CD4-positive, alpha-beta memory T cell (primary cell): ENCODE measurements at places on chromosomes 3 and 15. TPM values are rescaled to one million over a fixed set of nuclear protein-coding genes. Genes with fewer than 3 reads are reported as not detected.

DNA sequence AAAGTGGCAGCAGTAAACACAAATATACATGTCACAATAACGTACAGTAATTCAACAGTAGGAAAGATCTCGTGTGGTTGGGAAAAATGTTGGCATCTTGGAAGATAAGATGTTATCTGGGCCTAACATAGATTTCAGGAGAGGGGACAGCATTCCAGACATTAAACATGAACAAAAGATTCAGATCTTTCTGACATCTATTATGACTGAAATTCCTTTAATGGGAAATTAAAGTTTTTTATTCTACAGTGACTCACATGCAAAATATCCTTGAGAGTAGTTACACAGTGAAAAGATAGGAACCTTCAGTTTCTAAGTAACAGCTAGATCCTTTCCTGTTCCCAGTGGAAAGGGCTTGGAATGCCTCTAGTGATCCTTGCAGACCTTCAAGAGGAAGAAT is 9.2 kb downstream of the NDUFB5 start:
- DNase-seq = no peak

DNA sequence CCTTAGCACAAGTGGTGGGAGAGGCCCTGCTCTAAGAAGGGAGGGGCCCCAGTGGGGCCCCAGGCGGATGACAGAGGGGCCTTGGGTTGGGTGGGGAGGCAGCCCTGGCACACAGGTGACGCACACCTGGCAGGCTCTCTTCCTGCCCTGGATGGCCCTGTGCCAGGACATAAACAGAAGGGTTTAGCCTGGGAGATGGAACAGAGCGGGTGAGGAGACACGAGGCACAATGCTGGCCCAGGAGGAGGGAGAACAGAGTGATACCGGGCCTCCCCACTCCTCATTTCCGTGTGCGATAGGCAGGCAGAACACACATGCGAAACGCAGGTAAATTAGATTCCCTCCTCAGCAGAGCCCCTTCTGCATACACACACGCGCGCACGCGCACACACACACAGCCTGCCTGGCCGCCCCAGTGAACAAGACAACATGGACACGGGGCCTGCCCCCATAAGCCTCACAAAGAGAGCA is 39.8 kb downstream of the IDH2 start:
- no peak for DNase-seq

Gene PPM1M
- 70.2 TPM for total RNA-seq

GRCh38 chr3:161946443-161946960 is 449.9 kb downstream of the OTOL1 start:
- no peak for DNase-seq

Gene SNURF
- total RNA-seq = 43.0 TPM

- no peak for DNase-seq
Measured at GRCh38 chr3:49172551-49173041, 1.2 kb downstream of the KLHDC8B start.

Gene GPR62
- total RNA-seq = not detected

GRCh38 chr3:183269345-183269744 is 16.3 kb downstream of the B3GNT5 start:
- DNase-seq = no peak

GRCh38 chr3:59654123-59654479 is 604.3 kb upstream of the CFAP20DC start:
- no peak for DNase-seq
